ENCODE measurements at places on chromosomes 7 and 10.

- DNase-seq: no peak
These were observed 836 bp downstream of the DPYSL4 start for GRCh38 chr10:132187430-132188138.

DNA sequence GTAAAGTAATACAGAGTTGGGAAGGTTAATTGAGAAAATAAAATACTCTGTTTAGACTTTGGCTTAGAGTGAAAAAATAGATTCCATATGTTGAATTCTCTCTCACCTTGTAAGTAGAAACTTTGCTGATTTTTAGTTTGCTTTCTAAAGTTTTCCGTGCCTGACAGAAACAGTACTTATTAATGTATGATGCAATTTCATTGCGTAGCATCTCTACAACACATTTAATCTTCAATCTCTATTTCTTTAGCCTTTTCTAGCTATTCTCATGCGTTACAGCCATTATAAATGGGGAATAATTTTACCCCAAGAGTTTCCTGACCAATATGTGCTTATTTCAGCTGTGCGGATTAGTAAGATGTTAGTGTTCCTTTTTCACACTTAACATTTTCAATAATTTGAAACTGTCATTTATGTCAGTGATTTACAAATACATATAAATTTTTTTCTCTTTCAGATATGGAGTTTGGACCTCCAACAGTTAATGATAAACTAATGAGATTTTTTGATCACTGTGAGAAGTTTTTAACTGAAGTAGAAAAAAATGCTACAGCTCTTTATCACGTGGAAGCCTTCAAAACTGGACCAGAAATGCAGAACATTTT is 3.3 kb downstream of the MINPP1 start:
- no peak for DNase-seq

DNA sequence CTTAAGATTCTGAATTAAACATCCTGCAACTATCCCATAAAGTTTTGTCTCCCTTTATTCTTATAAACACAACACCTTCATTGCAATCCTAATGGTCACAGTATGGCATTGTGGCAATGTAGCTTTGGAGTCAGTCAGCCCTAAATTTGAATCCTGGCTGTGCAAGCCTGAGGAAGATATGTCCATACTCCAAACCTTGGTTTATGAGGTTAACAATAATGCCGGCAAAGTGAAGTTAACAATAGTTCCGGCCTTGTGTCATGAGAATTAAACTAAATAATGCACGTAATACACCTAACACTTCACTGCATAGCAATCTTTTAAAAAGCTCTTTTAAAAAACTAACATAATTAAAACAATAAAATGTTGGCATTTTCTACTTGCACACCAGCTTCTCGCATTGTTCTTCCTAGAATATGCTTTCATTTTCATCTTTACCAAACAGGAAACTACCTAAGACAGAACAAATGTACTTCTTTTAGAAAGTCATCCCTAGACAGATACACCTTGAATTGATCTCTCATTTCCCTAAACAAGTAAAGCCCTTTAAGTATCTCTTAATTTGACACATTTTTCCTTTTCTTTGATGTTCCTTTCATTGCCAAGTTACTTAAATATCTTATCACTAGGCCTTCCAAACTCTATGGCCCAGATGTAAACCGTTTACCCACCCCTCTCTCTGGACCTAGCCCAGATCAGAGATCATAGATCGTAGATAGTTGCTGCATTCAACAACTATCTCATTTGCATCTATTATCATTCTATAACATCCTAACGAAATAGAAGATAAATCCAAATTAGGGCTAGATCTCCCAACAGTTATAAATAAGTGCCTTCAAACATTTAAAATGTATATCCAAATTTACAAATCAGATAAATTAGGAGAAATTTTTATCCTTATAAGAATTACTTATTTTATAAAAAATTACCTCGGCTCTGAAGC is 66.7 kb downstream of the CREB3L2 start:
- DNase-seq: peak; percentile 28

- peak; percentile 4 for DNase-seq
These were observed 449.6 kb downstream of the GRM8 start for GRCh38 chr7:126803060-126803665.

DNA sequence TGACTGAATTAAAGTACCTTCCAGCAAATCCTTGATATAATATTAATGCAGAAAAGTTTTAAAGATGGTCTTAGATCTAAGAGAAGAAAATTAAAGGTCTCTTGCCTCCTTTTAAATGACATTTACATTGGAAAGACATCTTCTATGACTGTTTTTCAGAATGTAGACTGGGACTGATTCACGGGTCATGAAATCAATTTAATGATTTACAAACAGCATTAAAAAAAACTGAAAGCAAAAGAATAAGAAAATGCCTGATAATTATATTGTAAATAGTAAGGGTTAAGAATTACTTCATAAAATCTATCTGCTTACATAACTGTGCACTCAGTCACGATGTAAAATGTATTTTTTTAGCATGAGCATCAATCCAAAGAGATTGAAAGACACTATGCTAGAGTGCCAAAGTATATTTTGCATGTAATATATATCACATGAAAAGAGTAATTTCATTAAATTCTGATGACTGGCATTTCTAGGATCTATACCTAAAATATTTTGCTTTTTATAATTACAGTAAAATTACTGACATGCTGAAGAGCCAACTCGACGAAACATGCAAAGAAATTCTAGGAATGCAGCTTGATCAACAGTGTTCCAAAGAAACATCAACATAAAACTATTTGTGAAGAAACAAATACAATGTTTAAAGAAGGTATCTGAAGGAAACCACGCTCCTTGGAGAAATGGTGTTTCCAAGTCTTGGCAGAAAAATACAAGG is 35.1 kb downstream of the RTKN2 start:
- DNase-seq: no peak

GRCh38 chr7:13560441-13560840 is 429.0 kb downstream of the ETV1 start:
- DNase-seq: no peak

- DNase-seq: no peak
These were observed 99.5 kb downstream of the SPDYE5 start for GRCh38 chr7:75591467-75592255.

DNA sequence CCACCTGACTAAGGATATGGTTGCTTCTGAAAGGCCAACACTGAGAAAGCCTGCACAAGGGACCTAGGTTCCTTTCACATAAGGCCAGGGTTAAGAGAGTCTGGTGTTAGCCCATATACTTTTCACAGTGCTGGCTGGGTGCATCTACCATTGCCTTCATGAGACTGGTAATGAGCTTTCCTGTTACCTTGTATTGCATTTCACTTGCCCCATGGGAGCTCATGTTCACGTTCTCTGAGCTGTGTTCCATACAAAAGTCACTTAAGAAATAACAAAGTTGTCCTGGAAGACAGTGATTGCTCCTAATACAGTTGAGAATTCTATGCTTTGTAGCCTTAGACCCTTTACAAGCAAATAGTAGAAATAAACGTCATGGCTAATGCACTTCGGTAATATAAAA is 337.8 kb upstream of the TEX47 start:
- DNase-seq: no peak

GRCh38 chr10:30804478-30805055 is 175.0 kb upstream of the LYZL2 start:
- no peak for DNase-seq

DNA sequence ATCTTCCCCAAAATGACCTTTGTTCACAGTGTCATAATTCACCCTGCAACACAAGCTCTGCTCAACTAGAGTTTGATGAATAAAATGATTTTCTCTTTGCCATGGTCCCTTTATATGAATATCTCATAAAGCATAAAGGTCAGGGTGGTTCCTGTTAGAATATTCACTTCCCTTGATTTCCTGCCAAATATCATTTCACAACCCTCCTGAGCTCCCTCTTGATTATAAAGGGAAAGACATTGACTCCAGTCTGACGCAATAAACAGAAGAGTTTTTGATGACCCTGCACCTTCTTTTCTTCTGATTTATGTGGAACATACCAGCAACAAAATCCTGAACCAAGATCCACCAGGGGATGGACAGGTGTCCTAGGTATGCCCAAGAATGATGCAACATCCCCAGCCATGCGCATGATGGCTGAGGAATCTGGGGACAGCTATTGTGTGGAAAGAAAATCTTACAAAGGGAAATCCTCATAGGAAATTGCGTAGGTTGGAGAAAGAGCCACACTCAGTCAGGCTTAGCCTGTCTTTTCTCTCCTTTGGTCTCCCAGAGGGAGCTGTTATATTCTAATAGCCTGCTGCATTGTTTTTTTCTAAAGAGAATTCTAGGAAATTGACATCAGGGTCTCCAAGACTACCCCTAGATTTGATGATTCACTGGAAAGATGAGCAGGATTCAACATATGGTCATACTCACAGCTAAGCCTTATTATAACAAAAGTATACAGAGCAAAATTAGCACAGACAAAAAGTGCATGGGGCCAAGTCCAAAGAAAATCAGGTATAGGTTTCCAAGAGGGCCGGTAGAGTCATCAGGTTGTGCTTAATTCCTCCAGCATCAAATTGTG is 18.8 kb downstream of the IFIT3 start:
- DNase-seq: no peak

DNA sequence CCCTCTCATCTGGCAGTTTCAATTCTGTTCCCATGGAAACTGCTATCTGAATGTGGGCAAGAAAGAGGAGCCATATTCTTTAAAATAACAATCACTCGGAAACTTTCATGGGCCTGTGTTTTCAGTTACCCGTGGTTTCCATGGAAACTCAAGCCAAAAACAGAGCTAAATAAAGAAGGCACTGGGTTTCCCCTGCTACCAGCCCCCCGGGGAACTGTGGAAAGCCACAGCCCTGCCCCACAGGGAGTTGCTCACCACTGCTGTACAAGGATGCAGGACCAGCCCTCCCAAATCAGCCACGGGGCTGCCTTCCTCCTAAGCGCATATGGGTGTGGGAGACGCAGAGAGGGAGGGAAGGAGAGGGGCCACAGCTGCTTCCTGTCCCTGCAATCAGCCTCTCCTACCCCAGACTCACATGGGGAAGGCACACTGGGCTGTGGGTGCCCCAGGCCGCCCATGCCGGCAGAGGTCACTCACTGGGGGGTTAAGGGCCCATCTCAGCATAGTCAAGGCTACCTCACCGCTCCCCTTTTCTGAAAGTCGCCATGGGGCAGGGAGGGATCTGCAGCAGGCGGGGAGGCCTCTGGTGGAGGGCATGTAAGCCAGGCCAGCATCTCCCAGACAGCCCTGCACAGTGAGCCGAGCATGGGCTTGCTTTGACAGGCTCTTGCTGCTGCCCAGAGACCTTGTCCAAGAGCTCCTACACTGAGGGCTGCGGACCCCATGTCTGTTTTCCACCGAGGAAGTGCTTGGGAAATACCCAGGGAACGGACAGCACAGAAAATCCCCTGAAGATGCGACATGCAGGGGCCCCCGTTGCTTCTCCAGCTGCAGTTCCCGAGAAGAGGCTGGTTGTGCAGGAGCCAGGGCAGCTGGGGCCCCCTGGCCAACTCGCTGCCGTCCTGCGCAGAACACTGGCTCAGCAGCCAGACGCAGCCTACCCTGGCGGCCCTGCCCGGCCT is 157.3 kb upstream of the PPP2R2D start:
- DNase-seq: no peak

- DNase-seq: no peak
These were observed 68.0 kb downstream of the DIP2C start for GRCh38 chr10:621513-621912.

DNA sequence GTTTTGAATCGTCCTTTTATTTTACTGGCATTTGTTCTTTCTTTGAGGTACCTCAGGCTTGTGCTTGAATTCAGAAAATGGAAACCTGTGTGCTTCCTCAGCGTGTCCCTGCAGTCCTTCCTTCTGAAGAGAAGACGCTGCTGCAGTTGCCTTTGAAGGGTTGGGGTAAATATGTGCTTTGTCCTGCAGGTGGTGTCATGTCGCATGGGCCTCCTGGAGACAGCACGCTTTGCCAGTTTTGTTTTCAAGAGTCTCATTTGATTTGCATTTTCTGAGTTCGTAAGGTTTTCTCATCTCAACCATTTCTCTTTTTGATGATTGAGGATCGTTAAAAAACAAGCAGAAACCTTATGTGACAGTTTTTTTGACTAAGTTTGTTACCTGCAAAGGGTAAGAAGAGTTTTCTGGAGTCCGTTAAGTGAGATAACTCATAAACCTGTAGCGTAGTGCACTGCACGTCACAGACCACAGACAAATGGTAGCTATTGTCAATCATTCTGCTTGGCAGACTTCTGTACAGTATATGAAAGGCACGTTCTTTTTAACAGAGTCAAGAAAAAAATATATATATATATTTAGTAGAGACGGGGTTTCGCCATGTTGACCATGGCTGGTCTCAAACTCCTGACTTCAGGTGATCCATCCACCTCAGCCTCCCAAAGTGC is 57.0 kb downstream of the CDC123 start:
- DNase-seq: no peak

GRCh38 chr7:142776206-142776844 is 5.6 kb downstream of the PRSS2 start:
- DNase-seq: no peak

DNA sequence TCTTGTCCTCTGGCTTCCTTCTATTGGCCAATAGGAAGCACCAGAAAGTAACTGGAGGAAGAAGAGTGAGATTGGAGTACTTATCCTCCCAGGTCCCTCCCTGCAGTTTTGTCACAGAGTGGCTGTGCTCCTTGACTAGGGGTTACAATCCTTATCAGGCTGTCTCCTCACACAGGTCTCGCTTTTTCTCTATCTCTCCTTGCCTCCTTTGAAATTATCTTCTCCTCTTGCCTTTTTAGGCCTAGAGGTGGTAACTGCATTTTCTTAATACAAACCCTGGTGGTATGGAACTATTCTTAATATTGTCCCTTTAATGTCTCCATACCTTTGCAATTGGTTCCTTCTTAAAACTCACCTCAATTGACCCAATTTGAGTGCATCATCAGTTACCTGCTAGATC is 2.7 kb downstream of the PRSS37 start:
- no peak for DNase-seq

GRCh38 chr10:114940735-114941134 is 2.7 kb downstream of the TRUB1 start:
- DNase-seq: no peak

DNA sequence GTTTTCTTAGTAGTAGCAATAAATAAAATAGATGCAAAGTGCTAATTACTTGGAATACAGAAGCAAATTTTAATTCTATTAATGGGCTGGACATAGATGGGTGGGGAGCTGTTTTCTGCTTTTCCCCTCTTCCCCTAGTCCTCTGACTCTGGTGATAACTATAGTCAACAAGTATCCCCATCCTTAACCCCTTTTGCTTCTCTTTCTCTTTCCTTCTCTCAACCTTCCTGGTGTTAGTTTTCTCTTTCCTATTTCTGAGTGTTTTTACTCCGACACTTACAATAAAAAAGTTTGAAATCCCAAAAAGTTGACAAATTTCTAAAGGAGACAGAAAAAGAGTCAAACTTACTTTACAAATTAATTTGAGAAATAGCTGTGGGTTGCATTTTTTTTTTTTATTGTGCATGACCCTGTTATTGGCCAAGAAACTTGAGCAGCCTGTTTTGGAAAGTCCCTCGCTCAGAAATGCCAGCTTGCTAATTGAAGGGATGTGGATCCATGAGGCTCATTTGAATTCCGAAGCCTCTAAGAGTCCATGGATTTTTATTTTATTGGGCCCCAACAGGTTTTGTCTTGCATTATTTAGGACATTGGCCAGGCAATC is 2.4 kb downstream of the FAS start:
- no peak for DNase-seq

GRCh38 chr10:17109475-17110207 is 20.0 kb downstream of the CUBN start:
- DNase-seq: no peak

- no peak for DNase-seq
These were observed 42.5 kb downstream of the NUDCD3 start for GRCh38 chr7:44447874-44448425.

Data from central memory CD4-positive, alpha-beta T cell (primary cell).